ENCODE measurements at places on chromosomes 11 and 22.

DNA sequence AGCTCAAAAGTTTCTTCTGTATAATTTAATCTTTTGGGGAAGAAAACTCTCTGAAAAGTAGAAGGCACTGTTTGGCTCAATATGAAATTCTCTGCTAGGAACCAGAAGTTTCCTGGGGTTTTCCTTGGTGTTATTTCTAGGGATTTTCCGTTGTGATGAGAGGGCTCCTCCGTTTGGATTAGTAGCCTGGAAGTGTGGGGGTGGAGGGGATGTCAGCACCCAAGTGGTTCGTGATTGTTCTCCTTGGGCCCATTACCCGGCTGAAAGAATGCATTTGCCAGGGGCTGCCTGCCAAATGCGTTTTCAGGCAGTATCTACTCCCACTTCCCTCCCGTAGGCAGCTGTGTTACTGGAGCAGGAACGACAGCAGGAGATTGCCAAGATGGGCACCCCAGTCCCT, 4.3 kb downstream of the SF3B2 start:
- DNase-seq: no peak

- no peak for DNase-seq
Observed at GRCh38 chr11:64458997-64459396, 100.0 kb downstream of the RPS6KA4 start.

GRCh38 chr11:44927174-44927661, 23.5 kb downstream of the TP53I11 start:
- DNase-seq: peak; percentile 42

DNA sequence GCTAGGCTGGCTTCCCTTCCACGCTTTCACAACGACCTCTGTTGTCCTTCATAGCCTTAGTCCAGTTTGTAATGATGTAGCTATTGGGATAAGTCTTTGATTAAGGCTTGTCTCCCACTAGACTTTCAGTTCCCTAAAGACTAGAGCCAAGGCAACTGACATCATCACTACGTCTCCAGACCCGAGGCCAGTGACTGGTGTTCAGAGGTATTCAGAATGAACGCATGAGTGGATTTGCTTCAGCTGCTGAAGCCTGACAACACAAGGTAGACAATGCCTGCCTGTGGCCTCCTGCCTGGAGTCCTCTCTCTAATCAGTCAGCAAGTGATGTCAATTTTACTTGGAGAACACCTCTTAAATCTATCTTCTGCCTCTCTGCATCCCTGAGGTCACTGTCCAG, 13.6 kb downstream of the EFCAB6 start:
- DNase-seq: no peak

DNA sequence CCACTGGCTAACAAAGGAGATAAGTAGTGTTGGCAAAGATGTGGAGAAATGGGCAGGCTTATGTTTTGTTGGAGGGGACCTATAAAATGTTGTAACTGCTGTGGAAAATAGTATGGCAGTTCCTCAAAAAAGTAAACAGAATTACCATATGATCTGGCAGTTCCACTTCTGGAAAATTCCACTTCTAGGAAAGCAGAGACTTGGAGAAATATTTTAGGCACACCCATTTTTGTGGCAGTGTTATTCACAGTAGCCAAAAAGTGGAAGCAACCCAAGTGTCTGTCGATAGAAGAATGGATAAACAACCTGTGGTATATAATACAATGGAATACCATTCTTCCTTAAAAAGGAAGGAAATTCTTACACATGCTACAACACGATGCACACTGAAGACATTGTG, 57.0 kb upstream of the ADORA2A start:
- no peak for DNase-seq

GRCh38 chr11:64132191-64132771, 33.6 kb downstream of the MACROD1 start:
- DNase-seq: no peak

DNA sequence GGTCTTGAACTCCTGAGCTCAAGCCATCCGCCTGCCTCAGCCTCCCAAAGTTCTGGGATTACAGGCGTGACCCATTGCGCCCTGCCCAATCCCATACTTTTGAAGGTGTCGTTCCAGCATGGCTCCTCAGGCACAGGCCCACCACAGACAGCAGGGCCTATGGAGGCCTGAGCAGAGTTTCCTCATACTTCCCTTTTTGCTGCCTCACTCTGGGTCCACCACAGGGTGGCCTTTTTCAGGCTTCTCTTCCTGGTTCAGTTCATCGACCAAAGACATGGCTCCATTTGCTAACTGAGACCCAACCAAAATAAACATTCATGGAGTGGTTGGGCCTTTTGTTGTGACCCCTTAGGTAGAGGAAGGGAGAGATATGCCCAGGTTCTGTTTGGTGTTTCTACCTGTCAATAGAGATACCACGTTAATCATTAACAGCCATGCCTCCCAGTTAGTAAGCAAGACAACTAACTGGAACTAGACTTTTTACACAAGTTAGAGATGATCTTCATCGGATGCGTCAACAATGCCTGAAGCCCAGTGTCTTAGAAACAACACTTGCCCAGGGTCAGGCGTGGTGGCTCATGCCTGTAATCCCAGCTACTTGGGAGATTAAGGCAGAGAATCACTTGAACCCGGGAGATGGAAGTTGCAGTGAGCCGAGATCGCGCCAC, 35.1 kb downstream of the TRIOBP start:
- DNase-seq: no peak

GRCh38 chr22:17281026-17281425, 61.8 kb upstream of the ADA2 start:
- no peak for DNase-seq

DNA sequence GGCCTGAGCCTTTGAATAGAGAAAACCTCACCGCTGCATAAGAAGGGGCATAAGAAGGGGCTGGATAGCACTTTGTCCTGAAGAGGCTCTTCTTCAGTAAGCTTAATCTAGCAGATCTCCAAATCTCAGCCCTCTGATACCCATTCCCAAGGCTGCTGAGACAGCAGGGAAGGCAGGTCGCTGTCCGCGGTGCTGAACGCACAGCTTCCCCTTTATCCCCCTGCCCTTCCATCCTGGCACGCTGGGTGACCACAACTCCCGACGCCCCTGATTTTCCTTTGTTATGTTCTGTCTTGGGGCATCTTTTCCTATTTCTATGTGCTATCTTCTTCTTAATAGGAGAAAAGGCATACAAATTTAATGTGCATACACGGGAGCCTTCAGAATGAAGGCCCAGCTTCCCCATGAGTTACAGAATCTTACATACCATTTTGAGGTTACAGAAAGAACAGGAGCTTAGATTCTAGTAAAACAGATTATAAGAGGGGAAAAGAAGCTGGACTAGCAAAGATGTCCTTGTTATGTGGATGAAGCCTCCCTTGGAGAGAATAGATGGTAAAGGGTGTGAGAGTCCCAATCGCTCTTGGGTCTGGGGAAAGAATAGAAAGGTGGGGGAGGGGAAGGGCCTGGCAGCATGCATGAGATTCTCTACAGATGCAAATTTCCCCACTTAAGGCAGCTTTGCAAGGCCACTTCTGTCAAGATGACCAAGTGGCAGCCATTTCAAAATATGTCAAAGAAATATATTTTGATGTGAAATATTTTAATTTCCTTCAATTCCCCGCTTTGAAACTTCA, 5.7 kb upstream of the SULT4A1 start:
- DNase-seq: no peak

DNA sequence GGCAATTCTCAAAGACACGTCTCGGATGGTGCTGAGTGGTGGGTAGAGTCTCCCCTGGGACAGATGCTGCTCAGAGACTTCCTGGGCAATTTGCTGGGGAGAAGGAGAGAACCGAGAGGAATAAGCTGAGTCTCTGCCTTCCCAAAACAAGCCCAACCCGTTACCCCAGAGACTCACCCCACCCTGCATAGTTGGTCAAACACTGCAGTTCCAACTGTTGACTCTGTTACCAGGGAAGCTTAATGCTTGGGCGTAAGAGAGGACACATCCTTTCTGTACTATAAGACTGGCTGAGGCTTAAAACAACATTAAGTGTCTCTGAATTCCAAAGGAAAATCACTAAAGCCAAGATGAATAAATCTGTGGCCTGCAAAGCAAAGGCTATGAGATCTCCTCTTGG, 68.1 kb downstream of the CCDC81 start:
- no peak for DNase-seq

DNA sequence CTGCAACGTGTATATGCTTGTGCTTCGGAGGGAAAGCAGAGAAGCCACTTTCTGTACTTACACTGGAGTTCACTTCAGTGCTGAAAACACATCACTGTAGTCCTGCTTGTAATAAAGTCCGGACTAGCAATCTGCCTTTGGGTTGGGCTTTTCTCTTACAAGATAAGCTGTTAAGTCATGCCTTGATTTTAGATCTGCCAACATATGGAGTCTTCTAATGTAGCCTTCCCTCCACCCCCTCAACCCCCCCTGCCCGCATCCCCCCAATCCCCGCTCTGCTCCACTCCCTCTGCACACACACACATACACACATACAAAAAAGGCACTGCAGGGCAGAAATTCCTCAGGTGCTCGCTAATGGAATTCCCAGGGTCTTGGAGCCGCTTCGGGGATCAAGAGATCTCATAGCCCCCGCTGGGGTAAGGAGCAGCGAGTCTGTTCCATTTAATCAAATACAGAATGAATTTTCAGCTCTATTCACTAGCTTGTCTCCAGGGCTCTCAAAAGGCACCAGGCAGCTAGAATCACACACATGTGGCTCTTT, 3.4 kb downstream of the CDON start:
- DNase-seq: no peak

GRCh38 chr11:119691020-119691666, 37.9 kb downstream of the NECTIN1 start:
- DNase-seq: no peak

GRCh38 chr11:110076371-110076965, 16.7 kb upstream of the ZC3H12C start:
- DNase-seq: no peak

- DNase-seq: no peak
Observed at GRCh38 chr11:34226210-34226609, 120.8 kb downstream of the NAT10 start.

DNA sequence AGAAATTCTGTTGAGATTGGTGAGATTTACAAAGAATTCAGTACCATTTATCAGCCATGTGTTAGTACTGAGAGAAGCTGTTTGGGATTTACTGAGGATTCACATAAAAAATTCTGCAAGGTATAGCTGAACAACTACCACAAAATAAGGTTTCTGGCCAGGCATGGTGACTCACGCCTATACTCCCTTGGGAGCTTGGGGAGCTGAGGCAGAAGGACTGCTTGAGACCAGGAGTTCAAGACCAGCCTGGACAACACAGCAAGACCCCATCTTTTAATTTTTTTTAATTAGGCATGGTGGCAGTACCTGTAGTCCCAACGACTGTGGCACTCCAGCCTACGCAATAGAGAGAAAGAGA, 86.7 kb downstream of the SIK3 start:
- DNase-seq: no peak

DNA sequence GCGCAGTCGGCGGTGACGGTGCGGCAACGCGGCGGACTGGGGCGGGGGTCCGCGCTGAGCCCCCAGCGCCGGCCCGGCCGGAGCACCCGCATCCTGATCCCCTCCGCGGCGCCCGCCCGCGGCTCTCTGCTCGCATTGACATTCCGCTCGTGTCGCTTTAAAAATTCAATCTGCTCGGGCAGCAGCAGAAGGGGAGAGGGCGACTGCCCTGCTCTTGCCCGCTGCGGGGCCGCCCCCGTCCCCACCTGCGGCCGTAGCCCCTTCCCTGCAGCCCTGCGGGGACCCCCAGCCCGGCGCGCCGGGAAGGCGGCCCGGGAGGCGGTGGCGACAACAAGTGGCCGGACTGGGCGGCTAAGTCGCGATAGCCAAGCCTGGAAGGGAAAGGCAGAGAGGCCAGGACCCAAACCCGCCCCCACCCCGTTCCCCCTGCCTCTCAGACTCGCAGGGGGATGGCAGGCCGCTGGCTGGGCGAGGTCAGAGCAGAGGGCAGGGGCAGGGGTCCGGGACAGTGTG, 1.1 kb downstream of the CABP7 start:
- no peak for DNase-seq

DNA sequence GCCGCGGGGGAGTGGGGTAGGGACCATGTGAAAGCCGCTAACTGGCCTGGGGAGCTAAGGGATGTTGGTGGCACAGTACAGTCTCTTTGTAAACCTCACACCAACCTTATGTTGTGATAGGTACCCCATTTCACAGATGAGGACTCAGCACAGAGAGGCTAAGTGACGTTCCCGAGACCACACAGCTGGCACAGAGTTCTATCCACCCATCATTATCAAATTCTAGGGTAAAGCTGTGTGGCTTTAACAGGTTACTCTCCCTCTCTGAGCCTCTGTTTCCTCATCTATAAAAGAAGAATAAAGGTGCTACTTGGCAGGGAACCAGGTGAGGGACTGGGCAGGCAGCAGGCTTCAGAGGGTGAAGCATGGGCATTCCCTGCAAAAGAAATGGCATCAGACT, 1.4 kb upstream of the GDPD5 start:
- no peak for DNase-seq

DNA sequence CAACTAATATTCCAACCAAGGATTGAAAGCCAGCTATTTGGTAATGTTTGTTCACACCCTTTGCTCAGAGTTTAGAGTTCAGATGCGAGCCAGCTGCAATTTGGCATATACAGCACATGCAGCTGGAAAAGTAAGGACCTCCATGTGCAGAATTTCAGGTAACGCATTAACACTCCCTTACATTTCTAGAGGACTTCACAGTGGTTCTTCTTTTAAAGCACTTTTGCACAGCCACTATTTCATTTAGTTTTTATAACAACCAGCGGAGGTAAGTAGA, 3.4 kb downstream of the POU2AF3 start:
- DNase-seq: no peak

GRCh38 chr11:19366992-19367709, 126.4 kb upstream of the E2F8 start:
- no peak for DNase-seq

GRCh38 chr11:100367892-100368291, 319.2 kb upstream of the ARHGAP42 start:
- no peak for DNase-seq

- DNase-seq: no peak
Observed at GRCh38 chr11:111062420-111062819, 183.1 kb upstream of the POU2AF2 start.

GRCh38 chr11:73055655-73056354, 86.3 kb downstream of the FCHSD2 start:
- DNase-seq: no peak

DNA sequence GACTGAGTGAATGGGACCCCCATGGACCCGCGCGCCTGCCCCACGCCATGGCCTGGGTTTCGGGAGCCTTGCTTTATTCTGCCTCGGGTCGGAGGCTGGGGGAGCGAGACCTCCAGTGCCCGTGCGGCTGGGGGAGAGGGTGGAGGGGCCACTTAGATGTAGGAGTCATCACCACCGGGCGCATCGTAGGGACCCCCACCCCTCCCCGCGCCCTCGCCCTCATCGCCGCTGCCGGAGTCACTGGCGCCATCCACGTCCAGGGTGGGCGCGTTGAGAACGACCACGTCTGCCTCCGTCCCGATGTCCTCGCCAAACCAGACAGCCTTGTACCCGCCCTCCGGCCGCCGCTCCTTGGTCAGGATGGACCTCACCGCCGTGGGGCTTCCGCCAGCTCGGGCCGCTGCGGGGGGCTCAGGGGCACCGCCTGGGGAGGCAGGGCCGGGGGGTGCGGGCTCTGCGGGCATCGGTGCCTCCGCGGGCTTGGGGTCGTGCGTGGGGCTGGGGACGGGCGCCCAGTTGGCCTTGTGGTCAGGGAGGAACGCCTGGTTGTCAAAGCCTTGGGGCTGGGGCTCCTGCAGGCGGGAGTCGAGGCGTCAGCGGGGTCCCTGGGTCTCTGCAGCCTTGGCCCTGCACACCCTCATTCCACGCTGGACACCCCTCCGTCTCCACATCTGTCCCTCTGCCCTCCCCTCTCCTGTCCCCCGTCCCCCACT, 1.6 kb upstream of the IRF7 start:
- no peak for DNase-seq

All from stimulated activated CD4-positive, alpha-beta T cell treated with anti-CD3 and anti-CD28 coated beads, TNF-alpha, amount 100 ng/mL, for 4 hours (primary cell).